Mesendoderm (in vitro differentiated cells): ENCODE measurements at places on chromosomes 2 and 18.

DNA sequence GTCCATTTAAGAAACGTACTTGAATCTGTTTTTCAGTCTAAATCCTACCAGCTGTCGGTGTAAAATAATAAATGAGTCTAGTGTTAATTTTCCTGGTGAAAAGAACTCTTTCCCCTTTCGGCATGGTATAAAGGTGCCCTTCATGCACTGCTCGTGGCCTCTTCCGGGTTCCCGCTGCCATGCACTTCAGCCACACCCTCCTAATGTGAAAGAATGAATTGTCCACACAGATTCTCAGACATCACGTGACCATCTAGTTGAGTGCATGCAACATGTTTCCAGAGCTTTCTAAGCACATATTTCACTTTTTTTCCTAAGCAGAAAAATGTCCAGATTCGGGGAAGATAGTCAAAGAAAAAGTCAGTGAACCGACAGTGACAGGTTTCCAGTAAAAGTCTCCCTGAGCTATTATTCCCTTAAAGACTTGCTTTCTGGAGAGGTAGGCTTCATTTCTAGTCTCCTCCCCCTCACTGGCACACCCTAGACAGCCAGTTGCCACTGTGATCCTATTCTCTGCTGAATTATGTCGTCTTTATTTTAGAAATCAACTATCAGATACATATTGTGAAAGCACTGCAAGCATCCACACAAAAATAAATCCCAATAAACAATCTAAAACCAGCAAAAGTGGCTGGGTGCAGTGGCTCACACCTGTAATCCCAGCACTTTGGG lies 65.9 kb upstream of the RPL31 start:
- DNase-seq = no peak

- DNase-seq = no peak
Measured at GRCh38 chr18:9608728-9609127, 5.6 kb downstream of the PPP4R1 start.

DNA sequence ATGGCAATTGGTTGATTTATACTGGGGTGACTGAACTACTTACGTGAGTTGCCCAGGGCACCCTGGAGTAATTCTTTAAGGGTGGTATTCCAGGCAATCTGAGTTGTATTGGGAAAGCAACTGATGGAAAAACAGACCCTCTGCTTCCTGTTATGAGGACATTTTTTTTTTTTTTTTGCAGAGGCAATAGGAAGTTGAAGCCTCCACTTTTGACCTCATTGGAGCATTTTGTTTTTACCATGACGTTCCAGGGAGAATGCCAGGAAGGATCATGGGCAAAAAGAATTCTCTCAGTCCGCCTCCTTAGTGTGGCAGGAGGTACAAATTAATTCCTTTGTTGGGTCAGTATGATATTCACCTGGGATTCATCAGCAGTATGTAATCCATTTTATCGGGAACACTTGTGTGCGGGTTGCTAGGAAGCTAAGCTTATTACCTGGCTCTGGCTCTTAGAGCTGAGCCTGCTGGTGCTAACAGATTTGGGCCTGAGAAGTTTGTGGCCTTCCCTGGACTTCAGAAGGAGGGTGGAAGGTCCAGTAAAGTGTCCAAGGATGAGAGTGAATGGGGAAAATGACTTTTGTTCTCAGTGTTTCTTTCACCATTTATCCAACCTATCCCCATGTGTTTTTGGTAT lies 272.9 kb upstream of the EPAS1 start:
- DNase-seq = no peak

- DNase-seq = no peak
Measured at GRCh38 chr18:13405305-13406038, 186.9 kb downstream of the LDLRAD4 start.

DNA sequence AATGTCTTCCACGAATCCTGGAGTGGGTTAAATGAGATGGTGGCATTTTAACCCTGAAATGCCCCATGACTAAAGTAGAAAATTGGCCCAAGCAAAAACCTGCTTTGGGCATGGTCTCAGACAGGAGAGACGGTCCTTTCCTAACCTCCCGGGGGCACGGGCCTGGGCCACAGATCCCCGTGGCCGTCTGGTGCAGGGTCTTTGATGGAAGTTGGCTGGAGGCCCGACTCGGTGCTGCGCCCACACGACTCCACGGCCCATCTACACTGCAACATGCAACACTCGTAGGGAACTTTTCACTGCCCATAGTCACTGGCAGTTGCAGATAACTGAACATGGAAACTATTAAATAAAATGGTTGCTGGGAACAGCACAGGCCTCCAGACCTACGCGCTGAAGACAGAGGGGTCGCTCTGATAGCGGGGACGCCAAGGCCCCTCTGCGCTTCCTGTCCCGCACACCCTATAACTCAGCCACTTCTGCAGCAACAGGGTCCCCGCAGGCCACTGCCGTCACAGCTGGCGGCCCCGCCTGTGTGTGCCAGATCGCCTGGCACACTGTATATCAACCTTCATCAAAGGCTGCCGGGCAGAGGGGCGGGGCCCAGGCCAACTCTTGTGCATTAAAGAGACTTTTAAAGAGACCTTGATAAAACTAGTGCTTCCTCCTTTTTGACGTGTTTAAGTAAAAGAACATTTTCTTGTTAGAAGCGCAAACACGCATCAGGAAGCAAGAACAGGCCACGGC lies 214.1 kb downstream of the TWIST2 start:
- DNase-seq = no peak

- no peak for DNase-seq
Measured at GRCh38 chr2:180991820-180992219, 11.4 kb downstream of the UBE2E3 start.

DNA sequence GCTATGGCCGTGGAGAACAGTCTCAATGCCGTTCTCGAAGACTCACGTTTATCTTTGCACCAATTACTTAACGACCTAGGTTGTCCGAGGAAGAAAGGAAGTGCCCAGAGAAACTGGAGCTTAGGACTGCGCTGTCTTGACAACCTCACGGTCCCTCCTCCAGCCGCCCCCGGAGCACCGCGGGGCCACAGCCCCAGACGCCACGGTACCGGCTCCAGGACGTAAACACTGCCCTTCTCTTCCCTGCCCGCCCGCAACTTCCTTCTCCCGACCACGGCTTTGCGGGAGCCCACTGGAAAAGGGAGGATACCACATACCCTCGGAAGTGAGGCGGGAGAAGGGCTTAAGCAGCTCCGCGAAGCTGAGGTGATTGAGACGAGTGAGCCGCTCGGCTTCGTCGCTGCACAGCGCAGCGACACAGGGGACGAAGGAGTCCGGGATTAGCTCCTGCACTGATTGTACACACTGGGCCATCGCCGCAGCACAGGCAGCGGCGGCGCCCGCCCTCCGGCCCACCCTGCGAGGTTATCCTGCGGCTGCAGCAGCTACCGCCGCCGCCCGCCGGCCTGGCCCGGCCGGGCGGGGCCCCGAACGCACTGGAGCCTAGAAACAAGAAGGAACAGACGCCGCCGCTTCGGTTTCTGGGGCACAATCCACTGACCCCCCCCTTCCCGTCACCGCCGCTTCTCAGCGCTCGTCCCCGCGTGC lies 483 bp downstream of the TRAPPC8 start:
- DNase-seq = peak; percentile 60

GRCh38 chr2:216142540-216142939 lies 33.4 kb downstream of the XRCC5 start:
- no peak for DNase-seq

DNA sequence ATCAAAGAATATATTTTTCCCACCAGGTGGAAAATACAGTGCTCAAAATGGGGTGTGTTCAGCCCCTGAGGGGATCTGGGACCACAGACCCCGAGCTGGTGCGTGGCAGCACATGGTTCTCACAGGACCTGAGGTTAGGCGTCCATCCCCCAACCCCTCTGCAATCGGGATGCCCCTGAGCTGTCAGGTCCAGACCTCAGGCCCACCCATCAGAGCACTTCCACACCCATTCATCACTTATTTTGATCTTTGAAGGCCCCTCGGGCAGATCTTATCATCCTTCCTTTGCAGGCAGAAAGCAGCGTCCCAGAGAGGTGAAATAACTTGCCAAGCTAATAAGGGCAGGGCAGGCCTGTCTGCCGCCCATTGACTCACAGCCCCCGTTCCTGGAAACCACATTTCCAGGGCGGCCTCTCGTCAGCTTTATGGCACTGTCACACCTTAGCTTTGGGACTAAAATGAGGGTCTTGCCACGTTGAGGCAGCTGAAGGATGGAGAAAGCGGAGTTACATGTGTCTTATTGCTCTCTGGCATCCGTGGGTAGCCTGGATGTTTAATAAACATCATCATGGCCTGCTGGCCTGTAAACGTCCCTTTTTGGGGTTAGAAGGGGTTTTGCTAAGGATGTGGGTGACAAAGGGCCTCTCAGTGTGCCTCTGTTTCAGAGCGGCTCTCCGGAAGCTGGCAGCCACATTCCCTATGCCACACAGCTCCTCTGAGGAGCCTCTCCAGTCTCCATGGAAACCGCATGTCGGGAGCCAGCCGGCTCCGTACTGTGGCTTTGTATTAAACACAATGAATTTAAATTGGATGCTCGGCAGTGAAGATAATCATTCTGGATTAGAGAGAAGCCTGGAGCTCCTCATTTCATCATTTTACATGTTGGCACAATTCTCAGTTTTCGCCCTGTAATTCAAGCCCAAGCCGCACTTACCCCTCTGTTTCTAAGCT lies 58.3 kb upstream of the MAPRE3 start:
- peak; percentile 54 for DNase-seq

DNA sequence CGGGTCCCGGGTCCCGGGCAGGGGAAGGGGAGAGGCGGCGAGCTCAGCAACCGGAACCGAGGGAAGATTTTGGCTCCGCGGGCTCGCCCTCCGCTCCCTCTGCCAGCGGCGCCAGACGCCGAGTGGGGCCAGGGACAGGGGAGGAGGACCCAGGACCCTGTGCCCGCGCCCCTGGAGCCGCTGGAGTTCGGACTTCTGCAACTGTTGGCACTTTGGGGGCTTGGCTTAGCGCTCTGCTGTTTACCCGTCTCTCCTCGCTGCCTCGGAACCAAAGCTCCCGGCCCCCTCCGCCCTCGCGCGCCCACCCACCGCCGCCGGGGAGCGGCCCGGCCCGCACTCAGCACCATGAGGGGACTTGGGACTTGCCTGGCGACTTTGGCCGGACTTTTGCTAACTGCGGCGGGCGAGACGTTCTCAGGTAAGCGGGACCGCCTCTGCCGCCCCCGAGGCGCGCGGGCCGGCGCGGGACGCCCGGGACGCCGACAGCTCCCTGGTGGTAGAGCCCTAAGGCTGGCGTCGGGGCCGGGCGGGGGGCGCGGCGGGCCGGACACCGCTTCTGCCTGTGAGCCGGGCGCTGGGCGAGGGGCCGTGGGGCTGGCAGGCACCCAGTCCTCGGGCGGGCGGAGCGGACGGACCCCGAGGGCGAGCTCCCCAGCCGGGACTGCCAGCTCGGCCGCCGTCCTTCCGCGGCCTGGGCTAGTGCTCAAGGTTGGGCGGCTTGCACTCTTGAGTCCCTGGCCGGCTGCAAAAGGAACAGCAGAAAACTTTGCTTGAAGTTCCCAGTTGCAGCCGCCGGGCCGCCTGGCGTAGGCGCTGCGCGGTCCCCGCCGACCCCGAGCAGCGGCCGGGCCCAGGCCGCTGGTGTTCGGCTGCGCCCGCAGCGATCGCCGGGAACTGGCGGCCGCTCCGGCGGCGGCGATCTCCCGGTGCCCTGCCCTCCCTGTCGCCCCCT lies 634 bp downstream of the PTPRM start:
- peak; percentile 79 for DNase-seq
